Transverse colon (tissue), 4 donors: ENCODE measurements at places on chromosomes 4 and X.
A peak's percentile ranks its signal among the peaks of the same experiment; 100 is the strongest.

- no peak for DNase-seq
These were observed 254.2 kb downstream of the DHX15 start for GRCh38 chr4:24330172-24330571.

- DNase-seq, result no peak
These were observed 55.9 kb downstream of the AGA start for GRCh38 chr4:177386278-177386815.

- peak; percentile 13 for DNase-seq
These were observed at the start of gene EDA2R for GRCh38 chrX:66638591-66639500. TSS of gene EDA2R (minus strand) at chrX:66639078. CDS start at chrX:66616020, 23,058 bp downstream.

DNA sequence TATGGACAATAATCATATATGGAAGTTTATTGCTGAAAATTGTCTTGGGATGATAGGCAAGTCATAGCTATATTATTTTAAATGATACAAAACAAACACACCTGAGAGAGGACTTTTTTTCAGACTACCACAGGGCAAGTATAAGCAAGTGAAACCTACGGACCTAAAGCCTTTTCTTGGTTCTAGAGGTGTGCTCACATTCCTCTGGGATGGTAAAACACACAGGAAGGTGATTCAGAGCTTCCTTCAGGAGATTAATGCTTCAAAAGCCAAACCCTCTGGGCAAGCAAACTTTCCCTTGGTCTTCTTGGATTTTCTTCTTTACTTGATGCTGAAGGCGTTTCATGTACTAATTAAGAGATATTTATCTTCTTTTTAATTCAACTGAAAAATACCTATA, 60.1 kb upstream of the ACSL4 start:
- no peak for DNase-seq

DNA sequence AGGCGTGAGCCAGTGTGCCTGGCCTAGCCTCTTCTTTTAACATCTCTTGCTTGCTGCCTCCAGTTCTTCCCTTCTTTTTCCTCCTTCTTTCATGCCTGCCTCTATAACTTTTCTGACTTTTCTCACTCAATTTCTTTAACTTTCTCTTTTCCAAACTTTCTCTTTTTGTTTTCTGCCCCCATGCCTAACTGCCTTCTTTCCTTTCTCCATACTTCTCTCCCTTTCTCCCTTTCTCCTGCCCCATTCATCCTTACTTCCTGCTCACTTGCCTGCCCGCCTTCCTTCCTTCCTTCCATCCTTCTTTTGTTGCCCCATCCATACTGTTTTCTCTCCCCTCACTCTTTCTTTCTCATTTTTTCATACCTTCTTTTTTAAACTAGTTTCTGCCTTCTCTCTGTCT, 105.2 kb downstream of the RBMX2 start:
- DNase-seq, result no peak

- no peak for DNase-seq
These were observed 603 bp upstream of the SMS start for GRCh38 chrX:21939906-21940305.

DNA sequence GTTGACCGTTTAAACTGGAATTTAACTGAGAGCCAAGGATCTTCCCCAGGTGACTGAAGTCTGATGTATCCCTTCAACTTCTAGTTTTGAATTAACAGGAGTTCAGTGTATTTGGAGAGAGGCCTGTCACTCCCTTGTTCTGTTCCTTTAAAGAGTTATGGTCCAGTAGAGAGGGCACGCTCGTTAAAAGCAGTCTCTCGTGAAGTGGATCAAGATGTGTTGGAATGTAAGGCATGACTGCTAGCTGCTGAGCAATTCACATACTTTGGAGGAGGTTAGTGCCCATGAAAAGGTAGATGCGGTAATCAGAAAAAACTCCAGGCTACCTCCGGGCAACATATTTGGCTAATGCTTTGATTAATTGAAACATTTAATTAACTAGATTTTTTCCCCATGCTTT, 65.7 kb downstream of the SHROOM2 start:
- no peak for DNase-seq

DNA sequence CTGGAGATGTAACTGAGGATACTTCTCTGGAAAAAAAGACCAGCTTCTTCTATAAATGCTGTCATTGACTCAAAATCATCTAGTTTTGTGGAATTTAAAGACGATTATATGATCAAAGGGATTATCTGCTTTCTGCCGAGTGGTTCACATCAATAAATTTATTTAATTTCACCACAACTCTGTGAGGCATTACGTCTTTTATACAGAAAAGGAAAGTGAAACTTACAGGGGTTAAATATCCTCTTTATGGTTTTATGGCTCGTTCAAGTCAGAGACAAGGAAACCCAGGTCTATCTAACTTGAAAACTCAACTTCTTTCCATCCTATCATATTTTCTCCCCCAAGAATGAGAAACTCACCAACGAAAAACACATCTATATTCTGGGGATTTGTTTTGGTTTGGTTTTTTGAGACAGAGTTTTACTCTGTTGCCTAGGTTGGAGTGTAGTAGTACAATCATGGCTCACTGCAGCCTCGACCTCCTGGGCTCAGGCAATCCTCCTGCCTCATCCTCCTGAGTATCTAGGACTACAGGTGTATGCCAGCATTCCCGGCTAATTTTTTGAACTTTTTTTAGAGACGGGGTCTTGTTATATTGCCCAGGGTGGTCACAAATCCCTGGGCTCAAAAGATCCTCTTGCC, 377.9 kb upstream of the EMCN start:
- DNase-seq, result no peak

DNA sequence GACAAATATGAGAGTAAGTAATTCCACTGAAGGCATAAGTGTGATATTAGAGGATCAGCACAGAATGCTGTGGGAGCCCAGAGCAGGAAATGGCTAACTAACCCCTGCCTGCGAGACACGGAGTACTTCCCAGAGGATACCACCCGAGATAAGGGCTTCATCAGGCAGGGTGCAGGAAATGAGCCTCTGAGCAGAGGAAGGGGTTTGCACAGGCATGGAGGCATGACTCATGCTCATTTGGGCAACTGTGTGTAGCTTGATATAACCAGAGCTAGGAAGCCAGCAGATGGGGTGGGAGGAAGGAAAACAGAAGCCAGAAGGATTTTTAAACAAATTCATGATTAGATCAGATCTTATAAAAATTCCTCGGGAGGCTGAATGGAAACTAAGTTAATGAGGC, 70.0 kb upstream of the TSPAN5 start:
- DNase-seq, result no peak

DNA sequence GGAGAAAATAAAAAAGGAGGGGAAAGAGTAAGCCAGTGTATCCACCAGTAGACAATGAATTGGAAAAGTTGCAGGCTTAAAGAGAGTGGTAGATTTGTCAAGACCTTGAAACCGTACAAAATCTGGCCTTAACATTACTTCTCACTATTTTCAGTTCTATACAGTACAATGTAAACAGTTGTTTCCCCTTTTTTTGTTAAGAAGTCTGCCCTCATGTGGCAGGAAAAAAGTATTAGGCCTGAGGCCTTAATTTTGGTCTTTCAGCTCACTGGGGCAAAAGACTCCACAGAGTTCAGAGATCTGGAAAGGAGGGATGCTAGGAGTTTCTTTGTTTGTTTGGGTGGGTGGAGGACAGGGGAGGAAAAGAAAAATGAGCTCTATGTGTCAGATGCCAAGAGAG, 92.8 kb upstream of the CCDC160 start:
- no peak for DNase-seq

DNA sequence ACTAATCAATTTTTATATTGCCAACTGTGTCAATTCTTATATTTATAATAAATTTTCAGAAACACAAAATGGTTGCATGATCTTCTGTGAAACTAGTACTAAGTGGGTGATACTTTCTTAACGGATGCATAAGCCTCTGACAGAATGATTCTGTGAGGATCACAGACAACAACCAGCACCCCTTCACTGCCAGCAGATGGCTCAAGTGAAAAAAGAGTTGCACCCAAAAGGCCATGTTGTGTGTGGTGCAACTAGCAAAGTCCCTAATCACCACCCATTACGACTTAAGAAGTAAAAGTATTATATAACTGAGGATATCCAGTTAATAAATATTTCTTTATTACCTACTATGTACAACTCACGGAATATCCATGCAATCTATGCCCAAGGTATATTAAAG, 334.0 kb downstream of the PCDH19 start:
- no peak for DNase-seq

DNA sequence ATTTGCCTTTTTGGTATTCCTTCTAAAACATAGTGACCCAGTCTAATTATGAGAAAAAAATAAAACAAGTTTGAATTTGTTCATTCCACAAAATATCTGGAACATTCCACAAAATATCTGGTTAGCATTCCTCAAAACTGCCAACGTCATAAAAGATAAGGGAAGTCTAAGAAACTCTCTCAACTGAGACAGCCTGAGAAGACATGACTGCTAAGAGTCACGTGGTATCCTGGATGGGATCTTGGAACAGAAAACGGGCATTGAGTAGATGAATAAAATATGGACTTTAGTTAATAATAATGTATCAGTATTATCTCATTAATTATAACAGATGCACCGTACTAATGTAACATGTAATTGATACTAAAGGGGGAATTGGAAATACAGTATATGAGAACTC, 280.9 kb downstream of the ARAP2 start:
- DNase-seq, result no peak

DNA sequence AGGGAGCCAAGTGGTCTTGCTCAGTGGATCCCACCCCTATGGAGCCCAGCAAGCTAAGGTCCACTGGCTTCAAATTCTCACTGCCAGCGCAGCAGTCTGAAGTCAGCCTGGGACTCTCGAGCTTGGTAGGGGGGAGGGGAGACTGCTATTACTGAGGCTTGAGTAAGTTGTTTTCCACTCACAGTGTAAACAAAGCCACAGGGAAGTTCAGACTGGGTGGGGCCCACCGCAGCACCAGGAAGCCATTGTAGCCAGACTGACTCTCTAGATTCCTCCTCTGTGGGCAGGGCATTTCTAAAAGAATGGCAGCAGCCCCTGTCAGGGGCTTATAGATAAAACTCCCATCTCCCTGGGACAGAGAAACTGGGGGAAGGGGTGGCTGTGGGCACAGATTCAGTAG, 721.0 kb upstream of the NDST4 start:
- DNase-seq, result peak; percentile 11

DNA sequence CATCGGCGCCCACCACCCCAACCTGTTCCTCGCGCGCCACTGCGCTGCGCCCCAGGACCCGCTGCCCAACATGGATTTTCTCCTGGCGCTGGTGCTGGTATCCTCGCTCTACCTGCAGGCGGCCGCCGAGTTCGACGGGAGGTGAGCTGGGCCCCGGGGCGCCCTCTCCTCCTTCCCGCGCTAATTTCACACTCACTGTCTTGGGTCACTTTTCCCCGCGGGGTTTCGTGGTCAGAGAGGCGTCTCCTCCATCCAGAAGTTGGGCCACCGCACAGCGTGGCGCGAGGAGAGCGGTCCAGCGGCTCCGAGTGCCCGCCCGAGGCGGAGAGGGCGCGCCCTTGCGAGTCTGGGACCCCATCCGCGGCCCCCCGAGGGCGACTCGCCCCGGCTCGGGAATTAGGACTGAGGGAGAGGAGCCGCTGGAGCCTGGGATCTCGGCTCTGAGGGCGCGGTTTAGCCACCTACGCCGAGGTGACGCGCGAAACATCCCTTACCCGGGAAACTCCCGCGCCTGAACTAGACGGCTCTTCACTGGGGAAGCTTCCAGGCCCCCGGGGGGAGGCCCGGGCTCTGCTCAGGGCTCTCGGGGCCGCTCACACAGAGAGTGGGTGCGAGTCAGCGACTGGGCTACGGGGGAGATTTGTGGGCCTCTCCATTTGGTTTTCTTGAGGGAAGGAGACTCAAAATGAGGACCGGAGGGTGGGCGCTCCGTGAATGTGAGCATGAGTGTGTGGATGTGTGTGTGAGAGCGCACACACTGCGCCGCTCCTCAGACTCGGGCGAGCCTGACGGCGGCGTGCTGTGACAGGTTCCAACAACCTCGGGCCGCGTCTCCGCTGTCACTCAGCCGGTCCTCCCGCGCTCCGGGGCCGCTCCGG, 551 bp downstream of the NPNT start:
- peak; percentile 52 for DNase-seq

GRCh38 chrX:26286836-26287235, 70.9 kb downstream of the MAGEB5 start:
- DNase-seq, result no peak

- DNase-seq, result no peak
These were observed 356.4 kb downstream of the KLHL4 start for GRCh38 chrX:87874043-87874442.

GRCh38 chr4:147987252-147987651, 255.4 kb downstream of the ARHGAP10 start:
- DNase-seq, result no peak

DNA sequence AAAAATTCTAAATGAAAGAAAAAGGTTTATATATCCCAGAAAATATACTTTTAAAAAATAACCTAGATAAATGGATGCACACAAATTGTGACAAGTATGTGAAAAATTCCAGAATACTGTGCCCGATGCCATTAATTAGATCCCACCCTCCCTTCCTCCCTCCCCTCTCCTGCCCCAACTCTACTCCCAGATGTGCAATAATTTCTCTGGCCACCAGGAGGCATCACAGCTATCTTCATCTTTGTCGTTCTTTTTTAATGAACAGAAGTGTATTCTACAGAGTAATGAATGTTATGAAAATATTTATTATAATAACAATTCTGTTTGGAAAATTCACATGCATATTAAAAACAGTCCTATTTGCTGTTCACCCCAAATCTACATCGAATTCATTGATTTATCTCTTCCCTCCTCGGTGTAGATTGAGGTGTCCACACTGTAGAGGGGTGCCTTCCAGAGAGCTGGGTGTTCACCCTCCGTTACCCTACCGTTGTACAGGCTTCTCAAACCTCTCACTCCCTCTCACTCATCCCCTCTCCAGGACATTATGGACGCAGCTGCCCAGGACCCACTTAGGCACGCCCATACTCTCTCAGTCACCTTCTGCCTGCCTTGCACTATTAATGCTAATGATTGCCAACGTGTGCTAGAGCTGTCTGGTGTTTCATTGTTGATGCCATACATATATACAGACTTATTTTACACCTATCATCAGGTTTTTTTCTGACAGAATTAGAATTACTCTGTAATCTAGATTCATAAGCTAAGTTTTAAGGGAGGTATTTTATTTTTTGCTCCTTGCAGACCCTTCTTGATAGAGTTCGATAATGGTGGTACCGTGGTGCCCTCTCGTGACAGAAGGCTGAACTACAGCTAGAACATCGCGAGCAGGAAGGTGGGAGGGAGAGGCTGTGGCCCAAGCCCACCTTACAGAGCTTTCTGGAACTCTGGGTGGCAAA, 14.1 kb downstream of the RAB40AL start:
- peak; percentile 44 for DNase-seq

DNA sequence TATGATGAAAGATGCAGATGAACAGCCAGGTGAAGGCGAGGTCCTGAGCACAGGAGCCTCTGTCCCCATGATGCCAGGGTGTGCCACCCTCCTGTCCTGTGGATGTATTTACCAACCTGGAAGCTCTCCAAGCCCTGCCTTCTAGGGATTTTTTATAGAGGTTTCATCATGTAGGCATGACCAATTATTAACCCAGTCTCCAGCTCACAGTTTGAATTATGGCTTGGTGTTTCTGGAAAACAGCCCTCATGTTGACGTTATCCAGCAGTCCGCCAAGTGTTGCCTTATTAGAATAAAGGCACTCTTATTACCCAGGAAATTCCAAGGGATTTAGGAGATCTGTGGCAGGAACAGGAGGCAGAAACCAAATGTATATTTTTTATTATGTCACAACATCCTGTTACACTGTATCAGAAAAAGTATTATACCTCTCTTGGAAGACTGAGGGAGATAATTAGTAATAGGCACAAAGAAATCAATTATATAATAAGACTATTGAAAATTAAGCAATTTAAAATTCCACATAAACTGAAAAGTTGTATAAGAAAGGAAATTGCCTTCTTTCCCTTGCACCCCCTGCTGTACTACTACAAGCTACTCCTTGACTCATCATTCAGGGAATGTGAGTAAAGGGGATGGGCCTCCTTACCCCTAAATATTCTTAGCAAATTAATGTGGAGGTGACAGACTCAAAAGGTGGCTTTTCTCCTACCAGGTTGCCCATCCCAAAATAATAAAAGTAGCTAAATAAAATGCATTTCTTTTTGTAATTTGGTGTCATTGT, 129.6 kb downstream of the ZNF330 start:
- DNase-seq, result peak; percentile 82
